Stimulated activated CD4-positive, alpha-beta T cell treated with anti-CD3 and anti-CD28 coated beads, Interleukin-4, amount 100 ng/mL, for 1 hour (primary cell): ENCODE measurements at places on chromosomes 7 and 10.

DNA sequence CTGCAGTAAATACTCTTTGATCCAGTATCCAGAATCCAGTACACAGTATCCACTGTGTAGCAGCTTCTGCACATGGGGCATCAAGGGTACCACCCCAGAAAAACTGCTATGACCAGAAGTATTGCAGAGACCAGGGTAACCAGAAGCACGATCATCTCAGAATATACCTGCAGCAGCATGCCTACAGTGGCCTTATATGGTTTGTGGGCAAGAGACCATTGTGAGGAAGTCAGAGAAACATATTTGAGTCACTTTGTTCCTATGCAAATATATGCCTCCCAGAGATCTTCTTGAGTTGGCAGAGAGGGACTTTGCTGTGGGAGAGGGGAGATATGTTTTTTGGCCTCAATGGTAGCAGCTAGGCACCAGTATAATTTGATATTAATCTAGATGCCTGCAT lies 206.4 kb upstream of the LRRTM3 start:
- no peak for DNase-seq

GRCh38 chr10:63718006-63718405 lies 196.8 kb downstream of the REEP3 start:
- DNase-seq, result no peak

DNA sequence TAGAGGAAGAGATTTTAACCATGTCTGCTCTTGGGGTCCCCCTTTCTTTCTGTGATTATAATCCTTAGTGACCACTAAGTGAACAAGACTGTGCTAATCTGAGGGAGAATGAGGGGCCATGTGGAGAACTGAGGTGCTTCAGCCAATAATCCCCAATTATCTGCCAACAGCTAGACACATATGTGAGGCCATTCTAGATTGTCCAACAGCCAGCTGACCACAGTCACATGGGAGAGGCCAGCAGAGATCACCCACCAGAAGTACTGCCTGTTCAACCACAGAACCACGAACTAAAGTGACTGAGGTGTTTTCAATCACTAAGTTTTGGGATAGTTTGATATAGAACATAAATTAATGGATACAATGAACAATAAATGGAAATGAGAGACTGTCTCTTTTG lies 74.3 kb downstream of the SEMA3E start:
- no peak for DNase-seq

DNA sequence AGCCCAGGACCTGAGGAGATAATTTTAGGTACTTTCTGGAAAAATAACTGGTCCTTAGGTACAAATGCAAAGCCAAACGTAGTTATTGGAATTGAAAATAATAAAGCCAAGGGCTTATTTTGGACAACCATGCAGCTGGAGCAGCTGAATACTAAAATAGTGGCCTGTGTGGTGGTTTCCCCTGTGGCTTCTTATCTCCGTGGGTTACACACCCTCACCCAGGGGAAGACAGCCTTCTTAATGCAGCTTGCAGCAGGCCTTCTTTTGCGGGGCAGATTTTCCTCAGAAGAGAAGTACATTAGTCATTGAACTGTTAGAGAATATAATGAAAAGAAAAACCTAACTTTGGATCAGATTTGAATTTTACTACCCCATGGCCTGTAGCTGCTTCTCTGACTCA lies 133.5 kb downstream of the ST7 start:
- DNase-seq, result no peak

GRCh38 chr10:28677888-28678686 lies 766 bp downstream of the BAMBI start:
- DNase-seq, result peak; percentile 34

DNA sequence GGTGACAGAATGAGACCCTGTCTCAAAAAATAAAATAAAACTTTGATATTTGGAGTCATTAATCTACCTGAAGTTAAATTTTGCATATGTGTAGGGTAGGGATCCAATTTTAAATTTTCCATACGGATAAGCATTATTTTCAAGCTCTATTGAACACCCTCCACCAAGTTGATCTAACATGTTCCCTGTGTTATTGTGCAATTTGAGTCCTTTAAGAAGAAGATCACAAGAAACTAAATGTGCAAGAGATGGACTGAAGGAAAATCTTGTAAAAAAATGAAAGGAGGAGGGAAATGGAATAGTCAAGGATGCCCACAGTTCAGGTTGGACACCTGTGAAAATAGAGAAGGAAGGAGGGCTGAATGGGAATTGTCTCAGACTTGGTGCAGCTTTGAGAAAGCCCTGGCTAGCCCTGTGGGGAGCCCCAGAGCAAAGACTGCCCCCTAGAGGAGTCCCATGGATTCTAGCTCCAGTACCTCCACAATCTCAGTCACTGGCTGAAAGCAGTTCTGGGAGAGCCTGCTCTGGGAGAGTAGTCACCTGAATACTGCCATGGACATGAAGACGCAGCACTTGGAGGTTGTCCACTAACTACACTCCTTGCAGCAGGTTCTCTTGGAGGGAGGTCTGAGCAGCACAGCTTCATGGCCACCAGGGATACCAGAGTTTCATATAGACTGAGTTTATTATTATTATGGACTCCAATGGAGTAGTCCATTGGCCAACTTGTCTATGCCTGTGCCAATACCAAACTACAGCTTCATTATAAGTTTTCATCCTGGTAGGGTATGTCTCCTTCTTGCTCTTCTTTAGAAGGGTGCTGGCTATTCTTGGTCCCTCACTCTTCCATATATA lies 5.7 kb upstream of the TIAL1 start:
- DNase-seq, result peak; percentile 11

DNA sequence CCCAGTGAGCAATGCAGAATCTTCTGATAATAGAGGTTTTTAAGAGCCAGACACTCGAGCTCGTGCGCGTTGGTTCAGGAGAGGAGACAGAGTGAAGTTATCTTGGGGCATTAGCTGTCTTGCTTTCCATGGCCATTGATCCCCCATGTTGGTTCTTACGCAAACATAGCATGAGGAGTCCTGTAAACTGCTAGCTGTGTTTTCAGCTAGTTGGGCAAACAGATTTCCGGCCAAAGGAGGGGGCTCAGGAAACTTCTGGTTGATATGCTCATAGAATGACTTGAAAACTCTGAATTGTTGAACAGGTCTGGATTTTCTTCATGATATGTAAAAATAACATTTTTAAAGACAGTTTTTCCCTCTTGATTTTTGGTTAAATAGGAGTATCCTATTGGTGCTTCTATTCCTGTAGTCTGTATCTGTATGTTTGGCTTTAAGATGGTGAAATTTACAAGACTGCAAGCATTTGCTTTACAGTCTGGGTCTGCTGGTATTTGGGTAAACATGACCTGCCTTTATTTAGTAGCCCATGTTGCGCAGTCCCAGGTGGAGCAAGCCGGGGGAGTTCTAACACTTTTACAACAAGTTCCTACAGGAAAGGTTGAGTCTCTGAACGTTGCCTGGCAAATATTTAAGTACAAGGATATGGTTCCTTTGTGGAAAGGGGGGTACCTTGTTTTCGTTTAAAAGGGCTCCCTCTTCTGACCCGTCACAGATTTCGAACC lies 218.4 kb upstream of the KCND2 start:
- DNase-seq, result no peak

- peak; percentile 32 for DNase-seq
Observed at GRCh38 chr10:5812283-5813090, 747 bp downstream of the GDI2 start.

DNA sequence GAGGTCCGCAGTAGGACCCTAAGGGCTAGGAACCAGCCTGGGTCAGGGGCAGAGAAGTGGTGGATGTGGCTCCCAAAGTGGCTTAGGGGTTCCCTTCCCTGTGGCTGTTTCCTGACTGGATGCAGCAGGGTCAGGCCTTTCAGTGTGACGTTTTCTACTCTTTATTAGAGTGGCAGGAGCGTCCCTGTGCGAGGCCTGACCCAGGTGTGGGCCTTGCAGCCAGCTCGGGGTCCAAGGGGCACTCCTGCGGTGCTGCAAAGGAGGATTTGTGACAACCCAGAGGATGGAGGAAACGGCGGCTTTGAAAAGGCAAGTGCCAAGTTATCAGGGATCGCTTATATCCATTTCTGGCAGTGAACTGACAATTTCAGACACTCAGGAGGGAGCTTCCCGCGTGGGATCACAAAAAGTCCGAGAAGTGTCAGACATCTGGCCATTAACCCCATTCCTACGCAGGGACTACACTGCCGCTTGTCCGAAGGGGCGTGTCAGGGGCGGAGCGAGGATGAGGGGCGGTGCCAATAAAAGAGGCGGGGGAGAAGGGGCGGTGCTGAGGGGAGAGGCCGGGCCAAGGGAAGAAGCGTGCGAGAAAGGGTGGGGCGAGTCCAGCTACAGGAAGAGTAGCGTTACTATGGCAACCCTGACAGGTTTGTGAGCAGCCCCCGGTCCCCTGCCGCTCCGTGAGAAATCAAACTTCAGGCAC lies 98.8 kb upstream of the ZNF722 start:
- DNase-seq, result peak; percentile 77

- no peak for DNase-seq
Observed at GRCh38 chr7:78768859-78769258, 684.6 kb downstream of the MAGI2 start.

DNA sequence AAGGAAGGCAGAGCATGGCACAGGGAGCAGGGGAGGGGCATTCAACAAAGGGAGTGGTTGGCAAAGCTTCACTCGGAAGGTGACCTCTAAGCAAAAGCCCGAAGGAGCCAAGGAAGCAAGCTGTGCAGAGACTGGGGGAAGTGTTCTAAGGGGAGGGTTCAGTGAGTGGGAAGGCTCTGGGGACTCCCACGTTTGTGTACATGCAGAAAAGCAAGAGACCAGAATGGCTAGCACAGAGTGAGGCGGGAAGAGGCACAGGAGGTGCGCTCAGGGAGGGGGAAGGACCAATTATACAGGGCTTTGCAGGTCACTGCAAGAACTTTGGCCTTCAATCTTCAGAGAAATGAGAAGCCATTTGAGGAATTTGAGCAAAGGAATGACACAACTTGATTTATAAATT lies 7.4 kb downstream of the ARHGAP21 start:
- DNase-seq, result no peak

DNA sequence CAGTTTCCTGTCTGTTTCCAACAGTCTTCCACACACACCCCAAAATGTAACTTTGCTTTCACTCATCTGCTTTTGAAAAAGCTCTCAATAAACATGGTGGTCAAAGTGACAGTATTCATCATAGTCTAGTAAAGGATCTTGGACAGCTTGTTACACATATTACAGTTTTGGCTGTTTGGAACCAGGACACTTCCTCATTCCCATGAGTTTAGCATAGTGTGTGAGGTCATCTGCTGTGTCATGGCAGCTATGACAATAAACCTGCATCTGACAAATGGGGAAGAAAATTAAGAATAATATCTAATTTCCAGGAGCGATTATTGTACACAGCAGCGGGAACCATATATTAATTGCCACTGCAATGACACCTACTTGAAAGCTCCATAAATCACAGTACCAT lies 184.3 kb upstream of the SLC26A5 start:
- no peak for DNase-seq

DNA sequence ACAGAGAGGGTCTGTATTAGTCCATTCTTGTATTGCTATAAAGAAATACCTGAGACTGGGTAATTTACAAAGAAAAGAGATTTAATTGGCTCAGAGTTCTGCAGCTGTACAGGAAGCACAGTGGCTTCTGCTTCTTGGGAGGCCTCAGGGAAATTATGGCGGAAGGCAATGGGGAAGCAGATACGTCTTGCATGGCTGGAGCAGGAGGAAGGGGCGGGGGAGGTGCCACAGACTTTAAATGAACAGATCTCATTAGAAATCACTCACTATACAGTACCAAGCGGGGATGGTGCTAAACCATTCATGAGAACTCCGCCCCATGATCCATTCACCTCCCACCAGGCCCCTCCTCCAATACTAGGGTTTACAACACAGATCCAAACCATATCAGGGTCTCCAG lies 3.7 kb upstream of the CALU start:
- DNase-seq, result no peak

DNA sequence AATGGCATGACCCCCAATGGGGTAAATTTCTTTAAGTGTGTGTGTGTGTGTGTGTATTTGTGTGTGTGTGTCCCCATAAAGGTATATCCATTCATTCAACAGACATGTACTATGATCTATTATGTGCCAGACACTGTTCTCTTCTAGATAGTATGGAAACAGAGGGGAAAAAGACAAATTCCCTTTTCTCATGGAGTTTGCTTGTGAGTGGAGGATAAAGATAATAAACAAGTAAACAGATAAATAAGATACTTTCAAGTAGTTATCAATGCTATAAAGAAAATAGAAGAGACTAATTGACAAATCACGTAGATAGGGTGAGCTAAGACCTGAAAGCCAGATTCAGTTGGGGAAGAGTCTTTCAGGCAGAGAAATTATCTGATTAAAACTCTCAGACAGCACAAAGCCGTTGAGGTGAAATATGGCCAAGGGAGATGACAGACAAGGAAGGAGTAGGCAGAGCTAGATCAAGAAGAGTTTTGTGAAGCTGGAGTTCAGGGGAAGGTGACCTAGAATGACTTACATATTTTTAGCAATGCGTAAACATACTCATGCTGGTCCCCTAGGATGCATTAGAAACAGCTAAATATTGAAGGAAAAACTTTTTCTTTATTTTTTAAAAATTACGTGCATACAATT lies 45.2 kb upstream of the DMTF1 start:
- DNase-seq, result no peak

DNA sequence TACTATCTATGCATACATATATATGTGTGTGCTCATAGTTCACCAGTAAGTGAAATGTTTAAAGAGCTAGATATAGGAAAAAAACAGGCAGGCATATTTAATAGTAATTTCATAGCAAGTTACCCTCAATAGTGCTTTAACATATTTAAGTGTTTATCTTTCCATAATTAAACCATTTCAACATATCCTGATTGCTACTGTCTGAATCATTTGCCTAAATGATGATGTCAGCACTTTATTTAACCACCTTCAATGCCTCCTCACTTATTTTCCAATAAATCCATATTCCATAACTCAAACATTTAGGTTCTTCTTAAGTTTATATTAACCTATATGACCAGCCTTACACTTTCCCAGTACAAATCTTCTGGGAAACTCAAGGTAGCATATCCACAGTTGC lies 601.1 kb downstream of the ARL4A start:
- no peak for DNase-seq

DNA sequence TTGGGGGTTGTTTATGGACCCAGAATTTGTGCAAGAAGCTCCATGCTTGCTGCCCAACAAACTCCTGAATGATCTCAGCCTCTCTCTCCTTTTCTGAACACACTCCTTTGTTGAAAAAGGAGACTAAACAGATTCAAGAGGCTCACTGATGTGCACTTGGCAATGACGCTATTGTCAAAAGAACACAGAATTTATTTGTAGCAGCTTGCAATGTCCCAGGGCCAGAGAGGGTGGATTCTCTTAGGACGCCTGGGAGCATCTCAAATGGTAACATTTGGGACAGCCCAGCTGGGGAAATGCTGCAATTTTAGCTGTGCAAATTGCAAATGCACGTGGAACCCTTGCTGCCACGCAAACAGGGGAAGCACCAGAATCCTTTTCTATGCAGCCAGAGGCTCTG lies 79.9 kb downstream of the GPR26 start:
- no peak for DNase-seq
